ENCODE measurements at places on chromosomes 3 and 15. TPM values are rescaled to one million over a fixed set of nuclear protein-coding genes. Genes with fewer than 3 reads are reported as not detected.

Gene FAM3D
- total RNA-seq = not detected

Gene UQCRC1
- total RNA-seq = 229 TPM

Gene TMCO5A
- total RNA-seq = not detected

Gene A4GNT
- not detected for total RNA-seq

Gene GOLGA8J
- total RNA-seq = not detected

Gene NOX5
- total RNA-seq = 0.39 TPM

Gene RBP2
- total RNA-seq = not detected

Gene CCR8
- not detected for total RNA-seq

Gene LSMEM2
- total RNA-seq = not detected

Gene OR5H1
- not detected for total RNA-seq

Gene ITIH1
- total RNA-seq = 0.17 TPM

Gene MAGI1
- 41.3 TPM for total RNA-seq

Gene EIF4E3
- 0.83 TPM for total RNA-seq

Gene SMCO1
- total RNA-seq = not detected

Gene RLBP1
- not detected for total RNA-seq

Gene KPNA1
- total RNA-seq = 45.6 TPM

Gene HTR3E
- not detected for total RNA-seq

Gene LCTL
- total RNA-seq = 0.17 TPM

Gene SNTN
- not detected for total RNA-seq

Gene GUCA1C
- total RNA-seq = not detected

Gene CDCP1
- 87.6 TPM for total RNA-seq

Gene HAPLN3
- 26.2 TPM for total RNA-seq

Gene ZPLD1
- 1.1 TPM for total RNA-seq

Gene PP2D1
- not detected for total RNA-seq

Gene GPR62
- 0.07 TPM for total RNA-seq

Gene CGNL1
- 5.3 TPM for total RNA-seq

Gene VEPH1
- total RNA-seq = 72.0 TPM

Gene ADAMTSL3
- 1.6 TPM for total RNA-seq

Gene TMOD2
- 8.1 TPM for total RNA-seq

Gene CDHR4
- 0.07 TPM for total RNA-seq

Gene NPAP1
- not detected for total RNA-seq

Gene CAPN3
- 1.6 TPM for total RNA-seq

Gene KBTBD12
- total RNA-seq = 0.03 TPM

Gene KBTBD13
- total RNA-seq = not detected

Gene TRNT1
- 20.0 TPM for total RNA-seq

Gene CPNE4
- total RNA-seq = not detected

Gene TRIP4
- 10.4 TPM for total RNA-seq

Gene DAPK2
- 0.98 TPM for total RNA-seq

Gene SEMA6D
- total RNA-seq = 4.4 TPM

Gene ROPN1B
- total RNA-seq = not detected

Gene CNTN3
- 7.0 TPM for total RNA-seq

Gene ARPIN
- total RNA-seq = 11.9 TPM

Gene SLCO2A1
- total RNA-seq = under 0.01 TPM

Gene FGF7
- total RNA-seq = 157 TPM

Gene RAF1
- 97.4 TPM for total RNA-seq

Gene TLR9
- total RNA-seq = 0.23 TPM

Gene USP50
- 0.13 TPM for total RNA-seq
